Breast epithelium (tissue), 4 donors: ENCODE measurements at places on chromosomes 7 and 10. TPM values are rescaled to one million over a fixed set of nuclear protein-coding genes. Genes with fewer than 3 reads are reported as not detected.

DNA sequence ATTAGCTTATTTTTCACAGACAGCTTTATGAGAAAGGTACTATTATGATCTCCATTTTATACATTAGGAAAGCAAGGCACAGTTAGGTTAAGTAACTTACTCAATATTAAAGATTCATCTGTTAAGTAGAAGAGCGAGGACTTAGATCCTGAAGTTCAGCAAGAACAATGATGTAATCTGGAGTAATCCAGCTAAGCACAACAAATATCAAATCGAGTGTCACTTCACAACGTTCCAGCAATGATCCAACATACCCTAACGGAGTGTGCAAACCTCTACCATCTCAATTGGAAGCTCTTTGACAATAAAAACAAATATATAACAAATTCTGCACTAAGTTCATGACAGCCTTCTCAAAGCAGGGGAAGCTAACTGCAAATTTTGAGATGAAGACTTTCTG is 121.3 kb downstream of the CALCR start:
- no peak for DNase-seq

The FAM131B gene
- total RNA-seq: 2.3 TPM

DNA sequence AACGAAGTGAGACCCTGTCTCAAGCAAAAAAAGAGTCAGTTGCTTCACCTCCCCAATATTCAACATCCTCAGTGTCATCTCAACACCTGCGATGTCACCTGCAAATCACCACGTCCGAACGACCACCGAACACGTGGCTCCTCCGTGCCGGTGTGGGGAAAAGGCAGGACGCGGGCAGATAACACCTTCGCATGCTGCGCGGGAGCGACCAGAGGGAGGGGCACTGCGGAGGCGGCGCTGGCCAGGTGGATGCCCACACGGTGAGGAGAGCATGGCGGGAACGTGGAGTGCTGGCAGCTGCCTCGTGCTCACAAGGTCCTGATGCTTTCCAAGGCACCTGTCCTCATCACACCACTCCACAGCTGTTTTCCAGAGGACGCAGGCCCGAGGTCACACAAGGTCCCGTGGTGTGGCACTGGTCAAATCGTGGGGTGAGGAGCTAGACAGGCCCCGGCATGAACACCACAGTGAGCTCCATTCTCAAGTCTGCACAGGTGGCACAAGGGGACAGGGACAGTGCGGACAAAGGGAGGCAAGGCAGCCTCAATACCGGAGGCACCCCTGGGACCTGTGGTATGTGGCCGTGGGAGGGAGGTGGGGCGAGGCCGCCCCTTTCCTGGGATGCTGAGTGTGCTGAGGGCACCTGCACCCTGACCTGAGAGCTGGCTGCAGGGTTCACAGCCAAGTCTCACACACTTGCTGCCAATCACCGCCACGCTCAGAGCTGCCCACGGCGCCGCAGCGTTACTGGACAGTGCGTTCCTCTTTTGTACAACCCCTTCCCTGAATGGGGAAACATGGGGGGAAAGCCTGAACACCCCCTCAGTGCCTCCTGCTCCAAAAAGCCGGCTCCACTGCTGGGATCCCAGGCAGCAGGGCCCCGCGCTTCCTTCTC is 13.0 kb downstream of the TUBGCP2 start:
- no peak for DNase-seq

DNA sequence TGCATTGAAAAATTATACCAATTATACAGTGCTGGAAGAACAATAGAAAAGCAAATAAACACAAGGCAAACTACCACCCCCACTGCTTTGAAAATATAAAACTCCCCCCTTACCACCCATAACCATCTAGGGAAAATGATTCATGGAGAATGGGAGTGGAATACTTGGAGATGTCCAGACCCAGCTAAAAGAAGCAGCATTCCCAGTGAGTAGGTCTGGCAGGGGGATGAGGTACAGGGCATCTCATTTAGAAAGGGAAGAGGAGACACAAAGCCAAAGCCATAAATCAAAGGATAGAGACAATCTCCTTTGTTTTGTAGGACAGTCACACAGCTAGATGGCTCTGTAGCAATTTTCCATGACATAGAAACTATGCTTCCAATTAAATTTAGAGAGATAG is 36.0 kb upstream of the DGKI start:
- no peak for DNase-seq

GRCh38 chr7:7688956-7689355 is 29.5 kb downstream of the RPA3 start:
- no peak for DNase-seq

DNA sequence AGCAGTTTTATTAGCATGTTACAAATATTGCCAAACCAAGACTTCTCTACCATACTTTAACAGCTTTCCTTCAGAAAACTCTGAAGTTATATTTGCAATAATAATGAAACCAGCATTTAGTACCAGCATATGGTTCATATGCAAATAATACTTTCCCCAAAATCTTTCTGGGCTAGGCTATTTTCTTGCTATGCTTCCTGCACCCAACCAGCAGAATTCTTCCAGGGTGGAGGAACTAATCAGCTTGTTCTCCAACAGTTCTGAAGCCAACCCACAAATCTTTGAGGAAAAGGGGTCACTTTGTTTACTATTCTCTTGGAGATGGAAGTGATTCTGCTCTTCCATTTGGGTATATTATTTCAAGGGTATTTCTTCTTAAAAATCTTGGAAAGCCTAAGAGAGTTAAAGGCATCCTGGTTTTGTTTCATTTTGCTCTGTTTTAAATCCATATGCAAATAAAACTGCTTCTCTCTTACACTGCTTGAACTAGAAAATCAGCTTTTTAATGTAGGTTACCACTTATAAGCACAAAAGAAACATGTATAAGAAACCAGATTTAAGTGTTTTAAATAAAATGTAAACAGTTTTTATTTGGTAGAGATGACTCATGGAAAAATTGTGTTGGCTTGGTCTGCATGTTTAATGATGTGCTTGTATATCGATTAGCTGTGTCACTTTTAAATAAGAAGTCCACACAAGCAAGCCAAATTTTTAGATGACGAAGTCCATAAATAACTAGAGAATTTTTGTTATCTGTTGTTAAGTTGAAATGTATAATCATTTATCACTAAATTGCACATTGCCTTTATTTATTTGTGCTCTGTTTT is 103.7 kb downstream of the HECTD2 start:
- DNase-seq: no peak

The FAM237B gene
- not detected for total RNA-seq

DNA sequence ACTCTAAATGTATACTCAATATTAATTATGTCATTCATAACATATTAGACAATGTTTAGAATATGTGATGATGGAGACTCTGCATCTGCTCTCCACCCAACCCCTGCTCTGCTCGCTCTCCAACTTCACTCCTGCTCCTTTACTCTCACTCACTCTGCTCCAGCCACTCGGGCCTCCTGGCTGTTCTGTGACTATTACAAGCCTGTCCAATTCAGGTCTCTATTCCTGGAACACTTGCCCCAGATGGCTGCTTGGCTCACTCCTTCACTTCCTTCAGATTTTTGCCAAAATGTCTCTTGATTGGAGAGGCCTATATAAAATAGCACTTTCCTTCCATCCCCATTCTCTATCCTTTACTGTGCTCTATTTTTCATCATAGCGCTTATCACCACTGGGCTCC is 84.8 kb downstream of the HBP1 start:
- DNase-seq: no peak

DNA sequence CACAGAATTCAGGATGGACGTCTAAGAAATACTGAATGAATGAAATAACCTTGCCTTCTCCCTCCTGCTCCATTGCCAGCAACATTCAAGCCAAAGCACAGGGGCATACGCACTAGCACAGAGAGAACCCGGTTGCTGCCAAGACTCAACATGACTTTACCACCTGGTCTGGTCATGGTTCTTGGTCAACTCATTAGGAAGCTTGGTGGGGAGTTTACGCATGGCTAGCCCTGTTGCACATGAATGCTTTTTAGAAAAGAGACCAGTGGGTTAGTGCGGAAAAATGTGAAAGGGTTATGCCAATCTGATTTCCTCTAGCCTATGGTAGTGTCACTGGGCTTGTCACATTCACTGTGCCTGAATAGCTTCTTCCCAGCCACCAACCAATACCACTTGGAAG is 187.6 kb upstream of the NEBL start:
- DNase-seq: no peak

- no peak for DNase-seq
These were observed 64.6 kb downstream of the COL13A1 start for GRCh38 chr10:69866246-69866687.

DNA sequence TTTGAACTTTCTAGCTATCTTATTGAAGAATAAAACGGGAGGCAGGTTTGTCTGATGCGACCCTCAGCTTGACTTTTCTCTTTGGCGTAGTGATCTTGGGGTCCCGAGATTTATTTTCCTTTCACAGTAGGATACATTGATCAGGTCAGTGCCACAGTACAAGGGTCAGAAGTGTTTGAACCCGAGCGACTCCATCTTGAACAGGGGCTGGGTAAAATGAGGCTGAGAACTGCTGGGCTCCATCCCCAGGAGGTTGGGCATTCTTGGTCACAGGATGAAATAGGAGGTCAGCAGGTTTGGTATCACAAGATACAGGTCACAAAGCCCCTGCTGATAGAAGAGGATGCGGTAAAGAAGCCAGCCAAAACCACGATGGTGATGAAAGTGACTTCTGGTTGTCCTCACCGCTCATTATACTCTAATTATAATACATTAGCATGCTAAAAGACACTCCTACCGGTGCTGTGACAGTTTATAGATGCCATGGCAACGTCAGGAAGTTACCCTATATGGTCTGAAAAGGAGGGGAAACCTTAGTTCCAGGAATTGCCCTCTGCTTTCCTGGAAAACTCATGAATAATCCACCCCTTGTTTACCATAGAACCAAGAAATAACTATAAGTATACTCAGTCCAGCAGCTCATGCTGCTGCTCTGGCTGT is 3.0 kb upstream of the TECPR1 start:
- no peak for DNase-seq

DNA sequence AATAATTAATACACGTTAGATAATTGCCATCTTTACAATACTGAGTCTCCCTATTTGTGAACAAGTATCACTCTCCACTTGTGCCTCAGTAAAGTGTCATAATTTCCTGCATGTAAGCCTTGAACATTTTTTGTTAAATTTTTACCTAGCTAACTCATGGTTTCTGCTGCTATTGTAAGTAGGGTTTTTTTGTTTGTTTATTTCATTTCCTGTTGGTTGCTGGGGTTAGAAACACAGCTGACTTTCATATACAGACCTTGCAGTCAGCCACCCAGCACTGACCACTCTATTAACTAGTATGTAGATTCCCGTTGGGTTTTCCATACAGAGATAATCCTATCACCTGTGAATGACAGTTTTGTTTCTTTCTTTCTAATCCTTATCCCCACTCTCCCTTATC is 133.3 kb downstream of the MPP7 start:
- DNase-seq: no peak

The ACSM6 gene
- total RNA-seq: not detected

GRCh38 chr10:56943221-56943755 is 582.2 kb upstream of the ZWINT start:
- no peak for DNase-seq

The VPS41 gene
- 45.8 TPM for total RNA-seq
